GM18507 (cell line): ENCODE measurements at places on chromosomes 13 and 19.

GRCh38 chr13:64529874-64530485 is 2700.2 kb downstream of the PCDH9 start:
- DNase-seq = no peak

DNA sequence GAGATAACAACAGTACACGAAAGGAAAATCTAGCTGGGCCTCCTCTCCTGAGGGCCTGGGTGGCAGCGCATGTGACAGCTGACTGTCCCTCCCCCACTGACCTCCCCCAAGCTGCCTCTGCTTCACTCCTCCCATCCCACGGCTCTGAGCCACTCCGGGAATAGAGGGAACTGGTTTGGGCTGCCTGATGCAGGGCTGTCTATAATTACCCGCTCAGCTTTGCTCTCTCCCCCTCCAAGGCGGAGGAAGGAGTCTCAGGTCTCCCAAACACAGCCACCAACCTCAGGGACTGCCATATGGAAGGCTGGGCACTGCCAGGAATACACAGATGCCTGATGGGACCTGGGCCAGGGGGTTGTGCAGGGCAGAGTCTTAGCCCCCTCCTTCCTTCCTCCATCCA is 7.9 kb downstream of the NAPA start:
- no peak for DNase-seq

DNA sequence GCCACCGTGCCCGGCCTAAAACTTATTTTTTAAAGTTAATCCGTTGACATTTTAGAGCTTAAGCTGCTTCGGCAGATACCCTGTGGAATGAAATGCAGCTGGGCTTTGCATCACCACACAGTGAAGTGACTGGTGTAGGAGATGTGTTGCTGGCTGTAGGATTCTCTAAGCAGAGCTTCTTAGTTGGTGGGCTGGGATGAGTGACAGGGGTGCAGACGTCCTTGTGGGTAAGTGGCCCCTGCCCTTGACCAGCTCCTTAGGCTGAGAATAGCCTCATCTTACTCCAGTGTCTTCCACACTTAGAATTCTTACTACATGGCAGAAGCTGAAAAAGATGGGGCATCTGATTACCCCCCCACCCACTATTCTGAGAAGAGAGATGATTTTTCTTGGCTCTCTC is 11.6 kb downstream of the GATAD2A start:
- no peak for DNase-seq

- DNase-seq = no peak
Measured at GRCh38 chr19:1336079-1336684, 47.5 kb upstream of the NDUFS7 start.

DNA sequence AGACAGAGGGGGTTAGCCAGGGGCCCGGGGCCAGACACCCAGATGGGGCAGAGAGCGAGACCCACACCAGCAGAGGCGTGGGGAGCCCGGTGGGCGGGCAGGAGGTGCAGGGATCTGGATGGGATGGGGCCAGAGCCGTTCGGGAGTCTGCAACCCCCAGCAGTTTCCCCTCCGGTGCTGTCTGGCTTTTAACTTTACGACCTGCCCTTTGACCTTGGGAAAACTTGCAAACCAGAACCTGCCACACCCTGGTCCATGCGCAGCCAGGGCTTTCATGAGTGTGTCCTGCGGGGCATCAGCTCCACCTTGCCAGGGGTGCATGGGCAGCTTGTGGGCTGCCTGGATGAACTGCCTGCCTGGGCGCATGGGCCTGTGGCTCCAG is 9.8 kb downstream of the JOSD2 start:
- no peak for DNase-seq

DNA sequence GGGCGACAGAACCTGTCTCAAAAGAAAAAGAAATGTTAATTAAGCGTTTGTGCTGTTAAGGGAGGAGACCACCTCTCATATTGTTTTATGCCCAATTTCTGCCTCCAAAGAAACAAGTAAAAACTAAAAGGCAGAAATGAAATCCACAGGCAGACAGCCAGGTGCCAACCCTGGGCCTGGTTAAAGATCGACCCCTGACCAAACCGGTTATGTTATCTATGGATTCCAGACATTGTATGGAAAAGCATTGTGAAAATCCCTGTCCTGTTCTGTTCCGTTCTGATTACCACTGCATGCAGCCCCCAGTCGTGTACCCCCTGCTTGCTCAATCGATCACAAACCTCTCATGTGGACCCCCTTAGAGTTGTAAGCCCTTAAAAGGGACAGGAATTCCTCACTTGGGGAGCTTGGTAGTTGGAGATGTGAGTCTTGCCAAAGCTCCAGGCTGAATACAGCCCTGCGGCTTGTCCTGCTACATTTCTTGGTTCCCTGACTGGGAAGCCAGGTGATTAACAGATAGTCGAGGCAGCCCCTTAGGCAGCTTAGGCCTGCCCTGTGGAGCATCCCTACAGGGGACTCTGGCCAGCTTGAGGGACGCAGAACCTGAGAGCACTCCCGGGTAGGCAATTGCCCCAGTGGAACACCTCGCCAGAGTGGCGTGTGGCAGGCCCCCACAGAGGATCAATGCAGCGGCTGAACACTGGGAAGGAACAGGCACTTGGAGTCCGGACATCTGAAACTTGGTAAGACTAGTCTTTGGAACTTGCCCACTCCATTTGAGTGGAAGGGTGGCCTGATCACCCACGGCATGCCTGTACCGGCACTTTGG is 748 bp upstream of the ZNF552 start:
- no peak for DNase-seq

DNA sequence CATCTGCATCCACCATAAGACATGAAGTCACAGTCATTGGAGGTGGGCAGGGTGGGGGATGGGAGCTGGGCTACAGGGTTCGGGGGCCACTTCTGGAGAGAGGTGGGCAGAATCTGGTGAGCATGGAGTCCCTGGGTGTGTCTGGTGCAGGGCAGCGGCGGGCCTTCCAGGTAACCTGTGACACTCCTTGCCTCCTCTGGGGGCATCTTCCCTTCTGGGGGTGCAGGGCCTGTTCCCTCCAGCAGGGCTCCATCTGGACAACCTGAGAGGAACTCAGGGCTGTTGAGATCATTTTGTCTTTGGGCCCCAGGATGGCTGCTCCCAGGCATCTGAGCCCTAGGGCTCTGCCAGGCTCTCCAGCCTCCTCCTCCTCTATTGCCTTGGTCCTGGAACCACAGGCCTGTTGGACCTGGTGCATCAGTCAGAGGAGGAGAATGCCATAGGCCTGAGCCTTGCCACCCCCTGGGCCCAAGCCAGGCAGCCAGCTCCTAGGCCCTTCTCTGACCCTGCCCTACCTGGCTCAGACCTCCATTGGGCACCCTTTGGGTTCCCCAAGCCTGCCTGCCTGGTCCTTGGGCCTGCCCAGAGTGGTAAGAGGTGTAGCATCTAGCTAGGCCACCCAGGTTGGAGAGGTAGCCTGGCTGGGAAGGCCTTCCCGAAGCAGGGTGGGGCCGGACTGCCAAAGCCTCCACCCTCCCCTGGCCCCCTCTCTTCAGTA is 13.4 kb downstream of the LYL1 start:
- no peak for DNase-seq

GRCh38 chr13:39451301-39451700 is 151.7 kb downstream of the LHFPL6 start:
- DNase-seq = no peak

GRCh38 chr13:89401264-89401675 is 1730.1 kb downstream of the SLITRK5 start:
- no peak for DNase-seq

GRCh38 chr19:13212759-13213330 is 62.6 kb downstream of the IER2 start:
- no peak for DNase-seq

DNA sequence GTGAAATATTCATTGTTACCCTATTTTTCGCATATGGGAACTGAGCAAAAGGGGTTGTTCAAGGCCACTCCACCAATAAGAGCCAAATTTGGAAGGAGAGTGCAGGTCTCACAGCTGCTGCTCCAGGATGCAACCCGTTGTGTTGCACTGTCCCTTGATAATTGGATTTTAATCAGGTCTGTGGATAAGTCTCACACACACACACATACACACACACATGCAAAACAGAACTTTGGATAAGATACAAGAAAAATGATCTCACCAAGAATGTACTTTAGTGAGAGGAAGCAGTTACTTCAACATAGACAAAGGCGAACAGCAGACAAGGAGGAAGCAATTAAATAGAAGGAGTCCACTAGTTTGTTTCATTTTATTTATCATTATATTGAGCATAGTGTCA is 127.3 kb upstream of the EDNRB start:
- DNase-seq = no peak

DNA sequence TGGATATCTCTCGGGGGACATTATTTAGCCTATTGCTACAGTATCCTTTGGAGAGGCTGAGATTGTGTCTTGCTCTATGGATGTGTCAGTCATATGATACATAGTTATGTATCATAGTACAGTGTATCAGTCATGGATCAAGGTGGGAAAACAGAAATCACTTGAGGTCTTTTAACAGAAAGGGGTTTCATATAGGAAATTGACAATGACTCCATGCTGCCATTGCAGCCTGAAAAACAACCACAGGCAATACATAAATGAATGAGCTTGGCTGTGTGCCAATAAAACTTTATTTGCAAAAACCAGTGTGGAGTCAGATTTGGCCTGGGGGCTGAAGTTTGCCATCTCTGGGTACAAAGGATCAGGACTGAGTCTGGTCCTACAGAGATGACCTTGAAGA is 35.4 kb downstream of the COLGALT1 start:
- no peak for DNase-seq

- DNase-seq = no peak
Measured at GRCh38 chr19:23522431-23522830, 127.2 kb upstream of the ZNF91 start.

- no peak for DNase-seq
Measured at GRCh38 chr13:25249001-25249543, 38.2 kb downstream of the MTMR6 start.

DNA sequence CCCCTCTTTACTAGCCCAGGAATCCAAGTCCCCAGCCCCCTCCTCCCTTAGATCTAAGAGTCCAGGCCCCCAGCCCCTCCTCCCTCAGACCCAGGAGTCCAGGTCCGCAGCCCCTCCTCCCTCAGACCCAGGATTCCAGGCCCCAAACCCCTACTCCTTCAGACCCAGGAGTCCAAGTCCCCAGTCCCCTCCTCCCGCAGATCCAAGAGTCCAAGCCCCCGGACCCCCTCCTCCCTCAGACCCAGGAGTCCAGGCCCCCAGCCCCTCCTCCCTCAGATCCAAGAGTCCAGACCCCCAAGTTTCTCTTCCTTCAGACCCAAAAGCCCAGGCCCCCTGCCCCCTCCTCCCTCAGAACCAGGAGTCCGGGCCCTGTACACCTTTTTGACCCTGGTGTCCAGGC is 11.5 kb downstream of the SPACA6 start:
- no peak for DNase-seq
